ENCODE measurements at places on chromosomes 12 and 14.

- no peak for DNase-seq
Observed at GRCh38 chr12:90126125-90126524, 417.5 kb upstream of the ATP2B1 start.

GRCh38 chr12:44876544-44877410 is 662 bp upstream of the NELL2 start:
- no peak for DNase-seq

- no peak for DNase-seq
Observed at GRCh38 chr12:39499296-39499695, 56.4 kb upstream of the KIF21A start.

GRCh38 chr14:54169254-54169924 is 212.8 kb upstream of the BMP4 start:
- DNase-seq = peak; percentile 8

GRCh38 chr14:94686511-94687160 is 74.4 kb downstream of the SERPINA3 start:
- DNase-seq = no peak

- no peak for DNase-seq
Observed at GRCh38 chr14:68561531-68562007, 231.3 kb downstream of the ZFP36L1 start.

DNA sequence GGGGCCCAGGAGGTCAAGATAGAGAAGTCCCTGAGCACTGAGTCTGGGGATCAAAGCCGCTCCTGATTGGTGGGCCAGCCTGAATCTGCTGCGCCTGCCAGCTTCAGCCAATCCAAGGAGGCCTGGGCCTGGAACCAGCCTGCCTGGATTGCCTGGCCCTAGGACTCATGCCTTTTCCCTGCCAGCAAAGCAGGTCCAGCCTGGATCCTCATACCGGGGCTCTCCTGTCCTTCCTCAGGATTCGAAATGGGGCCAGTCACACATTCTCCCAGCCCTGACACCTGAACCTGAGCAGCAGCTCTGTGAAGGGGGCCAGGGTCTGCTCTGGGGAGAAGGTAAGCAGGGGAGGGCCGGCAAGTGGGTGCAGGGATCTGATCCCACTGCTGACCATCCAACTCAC is 81.9 kb downstream of the NINJ2 start:
- DNase-seq = no peak

Measured in RKO (cell line).